ENCODE measurements at places on chromosomes 4 and X.

- DNase-seq: no peak
Measured at GRCh38 chr4:7046971-7047370, 3.8 kb downstream of the TADA2B start.

GRCh38 chr4:139639654-139640053, 26.0 kb upstream of the MGST2 start:
- no peak for DNase-seq

- no peak for DNase-seq
Measured at GRCh38 chr4:186936496-186937375, 213.1 kb upstream of the FAT1 start.

GRCh38 chr4:158850371-158850770, 81.5 kb downstream of the FNIP2 start:
- DNase-seq: no peak

GRCh38 chrX:148517176-148517575, 16.8 kb downstream of the AFF2 start:
- DNase-seq: no peak

DNA sequence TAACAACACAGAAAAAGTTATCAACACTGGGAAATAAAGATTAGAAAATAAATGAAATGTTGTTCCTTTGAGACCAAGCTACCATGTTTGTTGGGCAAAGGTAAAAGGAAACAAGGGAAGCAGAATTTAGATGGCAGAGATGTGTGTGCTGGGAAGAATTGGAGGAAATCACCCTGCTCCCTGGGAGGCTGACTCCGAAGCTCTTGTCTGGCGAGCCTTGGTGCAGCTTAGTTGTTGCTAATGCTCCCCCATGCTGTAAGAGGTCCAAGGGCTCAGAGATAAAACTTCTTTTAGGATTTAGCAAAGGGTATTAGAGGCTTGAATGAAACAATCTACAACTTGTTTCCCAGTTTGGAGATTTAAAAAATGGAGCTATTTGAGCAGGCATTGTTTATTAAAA, 123.8 kb upstream of the DDIT4L start:
- no peak for DNase-seq

DNA sequence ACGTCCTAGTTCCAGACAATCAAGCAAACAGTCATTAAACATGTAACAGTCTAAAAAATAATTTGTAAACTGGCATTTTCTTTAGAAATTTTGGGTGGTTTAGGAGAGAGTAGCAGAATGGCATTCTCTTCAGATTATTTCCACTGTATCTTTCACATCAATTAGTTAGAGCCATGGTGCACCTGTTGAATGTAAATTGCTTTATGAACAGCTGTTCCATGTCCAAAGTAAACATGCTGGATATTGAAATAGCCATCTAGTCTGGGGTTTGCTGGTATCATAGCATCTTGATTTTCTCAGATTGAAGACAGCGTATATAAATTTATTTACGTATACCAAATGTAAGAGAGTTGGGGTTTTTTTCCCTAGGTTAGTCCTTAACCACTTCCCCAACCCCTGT, 143.6 kb downstream of the RCHY1 start:
- no peak for DNase-seq

DNA sequence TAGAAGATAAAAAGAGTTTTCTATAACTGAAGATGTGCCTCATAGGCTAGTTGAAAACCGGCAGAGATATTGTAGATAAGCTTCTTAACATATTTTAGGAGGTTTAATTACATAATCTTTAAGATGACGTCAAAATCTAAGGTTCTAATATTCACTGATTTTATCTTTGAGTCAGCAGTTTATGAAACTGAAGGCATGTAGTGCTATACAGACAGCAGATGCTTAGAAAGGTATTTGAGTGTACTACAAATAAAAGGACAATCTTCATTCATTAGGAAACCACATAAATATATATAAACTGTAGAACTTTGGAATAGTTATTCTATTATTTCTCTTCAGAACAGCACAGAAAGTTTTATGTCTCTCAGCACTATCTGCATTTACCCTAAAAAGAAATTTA, 504.8 kb downstream of the IL15 start:
- DNase-seq: no peak

- DNase-seq: no peak
Measured at GRCh38 chrX:93346309-93346708, 327.1 kb downstream of the NAP1L3 start.

GRCh38 chr4:128334256-128334655, 46.6 kb upstream of the PGRMC2 start:
- no peak for DNase-seq

- DNase-seq: no peak
Measured at GRCh38 chr4:128854433-128854832, 44.9 kb downstream of the JADE1 start.

- no peak for DNase-seq
Measured at GRCh38 chr4:145207934-145208333, 27.5 kb upstream of the OTUD4 start.

GRCh38 chr4:137694138-137694537, 161.8 kb upstream of the PCDH18 start:
- DNase-seq: no peak

DNA sequence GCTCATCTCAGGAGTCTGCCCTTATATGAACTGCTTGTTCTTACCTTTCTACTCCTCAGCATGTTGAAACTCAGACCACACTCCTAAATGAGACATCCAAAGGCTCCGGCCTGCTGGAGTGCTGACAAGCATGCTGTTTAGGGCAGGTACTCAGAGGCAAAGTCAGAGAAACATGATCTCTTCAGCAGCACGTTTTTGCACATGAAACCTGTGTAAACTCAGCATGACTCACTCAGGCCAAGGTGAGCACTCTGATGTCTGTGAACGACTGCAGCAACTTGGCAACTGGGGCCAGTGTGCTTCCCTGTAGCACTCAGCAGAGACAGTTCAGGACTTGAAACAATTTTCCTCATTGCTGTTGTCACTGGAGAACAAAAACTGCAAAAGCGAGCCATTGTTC, 109.6 kb downstream of the PACRGL start:
- peak; percentile 21 for DNase-seq

GRCh38 chr4:148215202-148215601, 227.0 kb downstream of the NR3C2 start:
- DNase-seq: no peak

DNA sequence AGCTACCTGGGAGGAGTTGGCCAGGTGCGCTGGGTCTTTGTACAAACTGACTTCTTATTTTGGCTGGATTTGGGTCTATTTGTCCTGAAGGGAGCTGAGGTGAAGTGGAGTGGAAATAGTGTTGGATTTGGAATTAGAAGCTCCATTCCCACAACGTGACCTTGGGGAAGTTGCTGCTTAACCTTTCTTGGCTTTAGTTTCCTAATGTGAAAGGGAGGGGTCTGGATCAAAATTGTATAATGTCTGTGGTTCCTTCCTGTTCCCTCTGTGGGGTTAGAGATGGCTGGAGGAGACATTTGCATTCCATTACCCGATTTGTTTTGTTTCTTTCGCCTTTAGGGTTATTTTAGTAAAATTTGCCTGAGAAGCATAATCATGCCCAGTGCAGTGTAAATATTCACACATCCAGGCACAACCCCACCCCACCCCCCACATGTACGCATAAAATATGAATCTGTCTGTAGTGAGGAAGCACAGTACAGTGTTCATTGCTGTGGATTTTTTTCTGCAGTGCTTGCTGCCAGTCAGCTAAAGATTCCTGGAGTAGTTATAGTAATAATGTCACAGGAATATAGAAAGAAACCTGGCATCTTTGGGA, 21.5 kb downstream of the JADE1 start:
- no peak for DNase-seq

DNA sequence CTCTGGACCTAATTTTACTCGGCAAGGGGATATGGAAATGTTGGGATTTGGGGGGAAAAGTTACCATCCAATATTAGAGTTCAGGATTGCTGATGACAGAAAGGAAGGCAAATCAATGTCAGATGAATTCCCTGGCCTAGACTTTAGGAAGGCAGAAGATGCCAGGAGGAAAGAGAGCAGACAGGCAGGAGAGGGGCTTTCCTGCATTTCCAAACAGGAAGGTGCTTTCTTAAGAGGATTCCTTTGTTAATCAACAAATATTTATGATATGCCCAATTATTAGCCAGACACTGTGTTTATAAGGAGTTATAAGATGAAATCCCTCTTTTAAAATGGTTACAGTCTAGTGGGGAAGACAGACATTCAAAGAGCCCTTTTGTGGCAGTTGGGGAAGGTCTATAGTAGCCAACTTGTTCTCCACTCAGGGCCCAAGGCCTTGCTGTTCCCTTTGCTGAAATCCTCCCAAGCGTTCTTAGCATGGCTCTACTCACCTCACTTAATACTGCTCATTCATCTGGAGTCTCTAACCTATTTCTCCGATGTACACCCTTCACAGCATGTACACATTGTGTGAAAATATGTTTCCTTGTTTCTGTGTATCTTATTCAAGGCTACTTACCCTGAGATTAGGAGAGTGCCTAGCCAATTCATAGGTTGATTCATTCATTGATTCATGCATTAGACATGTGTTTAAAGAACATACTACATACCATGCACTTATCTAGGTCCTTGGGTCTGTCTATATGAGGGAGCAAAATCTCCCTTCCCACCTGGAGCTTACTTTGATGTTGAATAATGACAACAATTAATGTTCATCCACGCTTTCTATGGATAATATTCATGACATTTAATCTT, 5.3 kb downstream of the IGFBP7 start:
- no peak for DNase-seq

- DNase-seq: no peak
Measured at GRCh38 chr4:185229021-185229818, 19.8 kb downstream of the SNX25 start.

DNA sequence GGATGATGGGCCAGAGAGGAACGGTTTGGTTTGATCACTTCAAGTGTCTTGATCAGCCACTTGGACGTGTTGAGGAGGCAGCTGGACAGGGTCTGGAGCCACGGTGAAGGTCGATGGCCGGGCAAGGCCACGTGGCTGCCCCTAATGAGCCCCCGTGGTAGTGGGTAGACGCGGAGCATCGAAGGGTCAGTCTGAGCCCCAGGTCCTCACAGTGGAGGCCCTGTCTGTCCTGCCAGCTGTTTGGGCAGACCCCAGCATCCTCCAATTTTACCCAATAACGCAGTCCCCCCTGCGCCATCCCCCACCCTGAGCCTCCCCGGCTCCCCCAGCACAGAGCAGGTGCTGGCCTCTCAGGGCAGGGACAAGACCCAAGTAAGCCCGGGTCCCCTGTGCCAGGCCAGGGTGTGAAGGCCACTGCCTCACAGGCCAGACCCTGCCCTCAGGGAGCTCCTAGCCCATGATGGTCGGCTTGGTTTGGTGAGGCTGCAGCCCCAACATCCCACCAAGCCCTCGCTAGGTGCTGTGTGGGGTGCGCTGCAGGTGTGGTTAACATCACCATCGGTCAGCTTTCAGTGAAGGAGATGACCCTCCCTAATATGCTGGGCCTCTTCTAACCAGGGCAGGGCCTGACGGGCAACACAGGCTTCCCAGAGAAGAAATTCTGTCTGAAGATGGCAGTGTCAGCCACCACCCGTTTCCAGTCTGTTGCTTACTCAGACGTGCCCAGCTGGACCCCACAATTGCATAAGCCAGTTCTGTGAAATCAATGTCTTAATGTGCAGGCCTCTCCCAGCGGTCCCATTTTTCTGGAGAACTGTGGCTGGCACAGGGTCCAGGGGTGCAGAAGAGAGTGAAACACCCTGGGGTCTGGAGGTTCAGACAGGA, 40.5 kb upstream of the NKX1-1 start:
- no peak for DNase-seq

DNA sequence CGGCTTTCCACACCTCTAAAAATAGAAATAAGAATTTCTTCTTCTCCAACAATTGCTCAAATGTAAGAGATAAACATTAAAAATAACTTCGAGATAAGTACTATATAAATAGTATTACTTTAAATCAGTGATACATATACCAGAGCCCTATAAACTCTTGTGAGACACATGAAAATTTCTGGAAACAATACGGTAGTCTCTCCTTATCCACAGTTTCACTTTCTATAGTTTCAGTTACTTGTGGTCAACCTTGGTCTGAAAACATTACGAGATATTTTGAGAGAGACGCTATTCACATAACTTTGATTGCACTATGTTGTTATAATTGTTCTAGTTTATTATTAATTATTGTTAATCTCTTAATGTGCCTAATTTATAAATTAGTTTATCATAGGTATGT, 101.5 kb upstream of the CXXC4 start:
- DNase-seq: no peak

- DNase-seq: peak; percentile 64
Measured at GRCh38 chrX:140701480-140701879, 8.1 kb upstream of the LINC00632 start.

- no peak for DNase-seq
Measured at GRCh38 chrX:10566716-10567097, 53.7 kb downstream of the MID1 start.

DNA sequence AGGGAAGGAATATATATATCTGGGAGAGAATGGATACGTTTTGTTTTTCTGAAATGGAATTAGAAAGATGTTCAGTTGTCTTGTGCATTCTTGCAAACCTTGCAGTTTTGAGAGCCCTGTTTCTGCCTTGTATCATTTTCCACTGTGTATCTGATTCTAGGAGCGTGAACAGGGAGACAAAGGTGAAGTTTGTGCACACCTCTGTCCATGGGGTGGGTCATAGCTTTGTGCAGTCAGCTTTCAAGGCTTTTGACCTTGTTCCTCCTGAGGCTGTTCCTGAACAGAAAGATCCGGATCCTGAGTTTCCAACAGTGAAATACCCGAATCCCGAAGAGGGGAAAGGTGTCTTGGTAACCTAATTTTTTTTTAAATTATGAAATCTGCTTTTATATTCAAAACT, 17.7 kb downstream of the PGM2 start:
- no peak for DNase-seq

GRCh38 chr4:149409146-149409545, 406.5 kb downstream of the IQCM start:
- DNase-seq: peak; percentile 7

GRCh38 chr4:2047781-2048581, 11.1 kb upstream of the NAT8L start:
- no peak for DNase-seq

GRCh38 chr4:119508281-119508680, 120.3 kb downstream of the PDE5A start:
- DNase-seq: no peak

- DNase-seq: no peak
Measured at GRCh38 chr4:28709891-28710290, 1849.2 kb downstream of the STIM2 start.

- DNase-seq: peak; percentile 37
Measured at GRCh38 chr4:61501812-61502211, 301.7 kb downstream of the ADGRL3 start.

GRCh38 chr4:174218127-174218790, 65.2 kb downstream of the FBXO8 start:
- no peak for DNase-seq

- DNase-seq: no peak
Measured at GRCh38 chr4:28227764-28228163, 1367.1 kb downstream of the STIM2 start.

- DNase-seq: no peak
Measured at GRCh38 chr4:33751050-33751449, 2493.3 kb downstream of the ARAP2 start.

- no peak for DNase-seq
Measured at GRCh38 chrX:154809939-154810665, 4.8 kb upstream of the MPP1 start.

DNA sequence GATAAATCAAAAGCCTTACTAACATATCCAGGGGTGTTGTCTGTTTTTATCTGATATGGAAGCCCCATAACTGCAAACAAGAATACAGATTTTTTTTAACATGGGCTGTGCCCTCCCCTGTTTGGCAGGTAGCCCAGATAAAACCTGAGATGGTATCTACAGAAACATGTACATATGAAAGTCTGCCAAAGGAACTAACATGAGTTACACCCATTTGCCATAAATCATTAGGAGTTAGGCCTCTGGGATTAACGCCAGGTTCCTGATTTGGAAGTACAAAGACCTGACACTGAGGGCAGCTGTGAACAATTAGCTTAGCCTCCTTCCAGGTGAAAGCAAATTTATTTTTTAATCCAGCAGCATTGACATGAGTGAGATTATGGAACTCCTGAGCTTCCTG, 264.3 kb downstream of the TECRL start:
- no peak for DNase-seq

All from pons (tissue), 1 donor.